ENCODE measurements at places on chromosomes 4 and X. TPM values are rescaled to one million over a fixed set of nuclear protein-coding genes. Genes with fewer than 3 reads are reported as not detected.

DNA sequence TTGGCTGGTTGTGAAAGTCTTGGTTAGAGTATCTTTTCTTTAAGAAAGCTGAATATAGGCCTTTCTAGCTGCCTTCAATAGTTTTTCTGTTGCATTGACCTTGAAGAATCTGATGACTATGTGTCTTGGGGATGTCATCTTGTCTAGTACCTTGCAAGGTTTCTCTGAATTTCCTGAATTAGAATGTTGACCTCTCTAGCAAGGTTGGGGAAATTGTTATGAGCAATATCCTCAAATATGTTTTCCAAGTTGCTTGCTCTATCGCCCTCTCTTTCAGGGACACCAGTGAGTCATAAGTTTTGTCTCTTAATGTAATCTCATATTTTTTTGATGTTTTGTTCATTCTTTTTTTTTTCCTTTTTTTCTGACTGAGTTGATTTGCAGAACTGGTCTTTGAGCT lies 194.7 kb downstream of the RAB28 start:
- no peak for DNase-seq

GRCh38 chr4:30763321-30763727 lies 43.2 kb downstream of the PCDH7 start:
- no peak for DNase-seq

The HPGDS gene
- 0.98 TPM for total RNA-seq

DNA sequence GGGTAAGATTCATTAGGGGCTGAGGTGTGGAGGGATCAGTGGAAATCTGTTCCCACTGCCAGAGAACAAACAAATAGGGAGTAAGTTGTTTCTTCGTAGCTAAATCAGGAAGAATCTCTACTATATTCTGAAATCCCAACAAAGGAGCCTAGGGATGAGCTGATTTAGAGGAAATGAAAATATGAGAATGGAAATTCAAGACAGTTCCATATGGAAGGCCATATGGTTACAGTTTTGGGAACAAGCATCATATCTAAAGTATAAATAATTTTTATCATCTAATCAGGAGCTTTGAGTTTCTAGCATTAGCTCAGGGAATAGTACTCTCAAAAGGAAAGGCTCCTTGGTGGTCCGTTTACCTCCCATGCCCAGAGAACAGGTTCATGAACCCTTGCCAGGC lies 218.2 kb downstream of the AASDH start:
- DNase-seq: no peak

The SEL1L3 gene
- total RNA-seq: 10.7 TPM

The ENOX2 gene
- 11.5 TPM for total RNA-seq

The ADGRG2 gene
- 0.66 TPM for total RNA-seq

DNA sequence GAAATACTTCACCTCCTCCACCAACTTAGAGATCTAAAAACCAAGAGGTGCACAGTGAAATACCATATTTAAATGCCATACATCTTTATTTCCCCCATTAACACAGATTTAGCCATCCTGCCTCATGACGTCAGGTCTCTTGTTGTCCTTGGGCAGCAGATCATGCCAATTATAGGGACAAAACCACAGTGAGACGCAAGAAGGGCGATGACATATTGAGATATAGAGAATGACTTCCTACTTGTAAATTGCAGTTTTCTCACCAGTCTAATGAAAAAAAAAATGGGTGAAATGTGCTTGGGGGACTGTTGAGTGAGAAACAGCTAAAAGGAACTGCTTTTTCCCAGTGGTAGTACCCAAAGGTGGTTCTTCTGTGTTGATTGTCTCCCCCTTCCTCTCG lies 24.3 kb downstream of the RS1 start:
- no peak for DNase-seq

GRCh38 chrX:39527025-39527424 lies 570.7 kb downstream of the BCOR start:
- no peak for DNase-seq

The USP17L29 gene
- not detected for total RNA-seq

The IGSF1 gene
- total RNA-seq: 7.5 TPM

- no peak for DNase-seq
These were observed 72.0 kb downstream of the TMEM144 start for GRCh38 chr4:158282252-158282651.

GRCh38 chr4:106588891-106589290 lies 220.3 kb upstream of the GIMD1 start:
- no peak for DNase-seq

The KIT gene
- 297 TPM for total RNA-seq

The GATB gene
- total RNA-seq: 20.6 TPM

GRCh38 chrX:106912864-106913263 lies 7.3 kb upstream of the CLDN2 start:
- no peak for DNase-seq

DNA sequence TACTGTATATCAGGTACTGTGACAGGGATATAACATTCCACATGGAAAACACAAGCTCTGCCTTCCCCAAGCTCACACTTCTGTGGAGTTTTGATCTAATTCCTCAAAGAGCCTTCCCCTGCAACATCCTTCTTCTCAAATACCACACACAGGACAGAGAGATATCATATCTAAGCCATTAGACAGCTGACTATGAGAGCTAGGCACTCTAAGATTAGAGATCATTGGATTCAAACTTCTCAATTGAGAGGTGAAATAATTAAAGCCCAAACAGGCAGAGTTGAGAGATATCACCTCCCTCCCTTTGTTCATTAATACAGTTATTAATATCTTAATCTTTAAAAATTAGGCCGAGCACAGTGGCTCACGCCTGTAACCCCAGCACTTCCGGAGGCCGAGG lies 25.0 kb downstream of the TEC start:
- DNase-seq: no peak

- DNase-seq: no peak
These were observed 237.9 kb downstream of the KCTD8 start for GRCh38 chr4:44210750-44211149.
